ENCODE measurements at places on chromosomes 5 and 9. TPM values are rescaled to one million over a fixed set of nuclear protein-coding genes. Genes with fewer than 3 reads are reported as not detected.

DNA sequence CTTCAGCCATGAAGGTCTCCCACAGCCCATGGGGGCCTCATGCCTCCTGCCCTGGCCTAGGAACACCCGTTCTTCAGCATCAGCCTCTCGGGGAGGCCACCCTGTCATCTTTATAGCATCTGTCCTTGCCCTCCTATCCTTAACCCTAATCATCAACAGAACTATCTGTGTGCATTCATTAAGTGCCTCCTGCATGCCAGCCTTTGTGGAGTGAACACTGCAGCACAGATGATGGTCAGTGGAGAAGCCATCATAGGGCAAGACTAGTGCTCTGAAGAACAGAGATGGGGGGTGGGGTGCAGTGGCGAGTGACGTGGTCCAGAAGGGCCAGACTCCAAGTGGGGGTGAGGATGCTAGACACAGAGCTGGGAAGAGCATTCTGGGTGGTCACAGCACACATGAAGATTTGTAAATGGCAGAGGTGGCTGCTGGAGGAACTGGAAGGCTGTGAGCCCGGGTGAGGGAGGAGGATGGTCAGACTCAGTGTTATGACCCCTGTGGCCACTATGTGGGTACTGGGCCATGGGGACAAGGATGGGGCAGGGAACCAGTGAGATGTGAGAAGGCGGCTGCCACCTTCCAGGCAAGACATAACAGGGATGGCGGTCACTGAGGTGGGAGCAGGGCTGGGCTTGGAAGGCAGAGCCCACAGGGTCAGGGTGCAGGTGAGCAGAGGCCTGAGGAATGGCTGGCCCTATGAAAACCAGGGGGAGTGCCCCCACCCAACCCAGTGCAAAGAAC lies 3.6 kb upstream of the CARD19 start:
- DNase-seq = no peak

DNA sequence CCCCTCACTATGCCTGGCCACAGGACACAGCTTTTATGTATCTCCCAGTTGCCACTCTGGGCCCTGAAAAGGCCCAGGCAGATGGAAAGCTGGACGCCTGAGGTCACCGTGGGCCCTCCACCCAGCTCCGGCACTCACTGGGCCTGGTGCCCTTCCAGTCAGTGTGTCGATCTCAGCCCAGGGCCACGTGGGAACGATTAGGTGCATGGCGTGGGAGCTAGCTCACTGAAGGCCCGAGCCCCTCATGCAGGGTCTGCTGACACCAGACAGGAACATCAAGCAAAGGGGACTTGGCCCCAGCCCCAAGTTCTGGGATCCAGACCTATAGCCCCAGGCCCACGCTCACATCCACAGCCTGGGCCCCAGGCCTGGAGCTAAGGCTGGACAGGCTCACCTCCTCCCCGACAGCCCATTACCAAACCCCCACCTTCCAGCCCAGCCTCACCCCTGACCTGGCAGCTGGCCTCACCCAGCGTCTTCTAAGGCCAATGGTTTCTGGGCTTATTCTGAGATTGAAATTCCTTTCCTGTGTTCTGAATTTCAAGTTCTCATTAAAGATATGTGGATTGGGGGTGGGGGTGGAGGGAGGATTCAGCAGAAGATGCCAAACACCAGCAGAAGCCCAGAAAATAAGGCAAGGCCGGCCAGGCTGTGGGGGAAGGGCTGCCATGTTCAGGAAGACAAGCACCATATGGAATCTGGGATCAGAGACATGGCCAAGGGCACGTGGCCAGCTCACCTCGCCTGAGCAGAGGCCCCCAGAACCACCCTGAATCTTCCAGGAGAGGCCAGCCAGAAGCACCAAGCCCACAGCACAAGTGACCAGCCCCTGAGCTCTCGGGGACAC lies 74.5 kb downstream of the ADAMTS2 start:
- no peak for DNase-seq

DNA sequence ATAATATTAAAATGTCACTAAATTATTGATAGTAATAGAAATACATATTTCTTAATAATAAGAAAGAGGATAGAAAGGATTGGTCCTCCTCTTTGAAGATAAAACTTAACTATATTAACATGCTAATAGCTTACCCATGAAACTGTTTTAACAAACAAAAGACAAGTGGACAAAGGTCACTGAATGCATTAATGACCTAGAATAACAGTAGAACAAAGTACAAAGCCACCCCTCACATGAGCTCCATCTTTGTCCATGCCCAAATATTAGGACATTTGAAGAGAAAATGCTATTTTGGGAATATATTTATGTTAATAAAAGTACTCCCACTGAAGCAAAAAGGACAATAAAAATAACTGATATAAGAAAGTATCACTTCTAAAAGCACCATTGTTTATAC lies 34.1 kb upstream of the SLC22A5 start:
- no peak for DNase-seq

DNA sequence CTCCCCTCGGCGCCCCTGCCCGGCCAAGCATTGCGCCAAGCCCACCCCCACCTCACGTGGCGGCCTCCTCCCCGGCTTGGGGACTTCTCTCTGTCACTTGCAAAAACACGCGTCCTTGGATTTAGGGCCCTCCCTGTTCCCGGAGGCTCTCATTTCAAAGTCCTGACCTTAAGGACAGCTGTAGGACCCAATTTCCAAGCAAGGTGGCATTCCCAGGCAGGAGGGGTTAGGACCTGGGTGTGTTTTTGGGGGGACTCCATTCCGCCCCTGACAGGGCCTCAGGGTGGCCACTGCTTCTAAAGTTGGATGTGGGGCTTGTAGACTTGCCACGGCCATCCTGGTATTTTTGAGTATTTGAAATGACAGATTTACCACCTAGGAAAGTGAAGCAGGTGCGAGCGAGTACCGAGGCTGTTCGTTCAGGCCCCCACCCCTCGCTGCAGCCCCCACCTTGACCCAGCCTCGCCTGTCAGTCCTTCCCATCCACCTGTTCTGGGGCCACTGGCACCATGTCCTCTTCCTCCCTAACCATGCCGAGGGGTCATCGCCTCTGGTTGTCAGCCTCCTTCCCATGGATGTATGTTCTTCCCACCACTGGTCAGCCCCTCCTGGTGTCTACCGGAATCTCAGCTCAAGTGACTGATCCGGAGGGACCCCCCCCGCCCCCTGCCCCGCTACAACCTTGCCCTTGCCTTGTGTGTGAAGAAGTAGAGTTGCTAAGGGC lies 52.4 kb downstream of the MRPL36 start:
- no peak for DNase-seq

GRCh38 chr5:142845402-142845921 lies 75.3 kb downstream of the ARHGAP26 start:
- DNase-seq = peak; percentile 42

GRCh38 chr9:122337556-122337929 lies 33.3 kb upstream of the PTGS1 start:
- DNase-seq = no peak

DNA sequence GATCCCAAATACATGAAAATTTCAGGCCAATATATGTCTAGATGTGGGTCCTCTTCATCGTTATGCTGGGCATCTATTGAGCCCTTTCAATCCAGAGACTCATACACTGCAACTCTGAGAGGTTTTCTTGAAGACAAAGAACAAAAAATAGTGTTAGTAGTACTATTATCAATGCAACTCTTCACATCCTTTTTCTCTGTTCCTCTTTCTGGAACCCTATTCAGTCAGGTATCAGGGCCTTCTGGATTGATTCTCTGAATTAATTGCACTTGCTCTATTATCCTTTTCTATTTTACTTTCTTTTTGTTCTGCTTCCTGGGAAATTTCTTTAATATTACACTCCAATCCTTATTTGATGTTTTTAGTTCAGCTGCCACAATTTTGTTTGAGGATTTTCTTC lies 18.5 kb upstream of the FAM120A start:
- no peak for DNase-seq

DNA sequence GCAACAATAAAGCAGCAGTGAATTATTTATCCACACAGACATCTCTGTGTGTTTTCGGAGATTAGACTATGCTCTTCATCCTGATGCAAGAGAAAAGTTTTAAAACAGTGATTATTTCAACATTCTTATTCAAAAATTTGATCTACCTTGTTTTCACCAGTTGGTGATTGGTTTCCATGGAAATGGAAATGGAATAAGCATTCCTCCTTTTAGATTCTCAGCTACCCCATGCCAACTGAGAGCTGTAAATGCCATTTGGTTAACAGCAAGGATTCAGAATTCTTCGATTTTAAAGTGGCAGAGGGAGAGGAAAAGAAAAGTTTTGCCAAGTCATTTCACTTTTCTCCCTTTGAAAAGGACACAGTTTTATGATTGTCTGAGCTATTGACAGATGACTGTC lies 154.7 kb downstream of the PCSK5 start:
- no peak for DNase-seq

DNA sequence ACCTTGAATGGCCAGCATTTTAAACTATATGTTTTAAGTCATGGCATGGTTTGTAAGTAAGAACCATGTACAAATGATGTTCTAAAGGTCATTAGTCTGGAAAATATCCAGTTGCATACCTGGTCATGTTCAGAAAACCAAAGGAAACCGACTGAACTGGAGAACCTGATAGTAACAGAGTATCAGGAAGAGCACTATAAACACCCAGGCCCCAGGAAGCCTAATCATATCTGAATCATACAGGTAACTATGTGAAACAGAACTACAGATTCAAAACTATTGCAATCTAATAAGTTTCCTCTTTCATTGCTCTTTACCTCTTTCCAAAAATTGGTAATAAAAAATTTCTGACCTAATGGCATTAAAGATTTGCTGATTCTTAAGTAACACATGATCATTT lies 500.3 kb downstream of the ARHGEF28 start:
- DNase-seq = no peak

DNA sequence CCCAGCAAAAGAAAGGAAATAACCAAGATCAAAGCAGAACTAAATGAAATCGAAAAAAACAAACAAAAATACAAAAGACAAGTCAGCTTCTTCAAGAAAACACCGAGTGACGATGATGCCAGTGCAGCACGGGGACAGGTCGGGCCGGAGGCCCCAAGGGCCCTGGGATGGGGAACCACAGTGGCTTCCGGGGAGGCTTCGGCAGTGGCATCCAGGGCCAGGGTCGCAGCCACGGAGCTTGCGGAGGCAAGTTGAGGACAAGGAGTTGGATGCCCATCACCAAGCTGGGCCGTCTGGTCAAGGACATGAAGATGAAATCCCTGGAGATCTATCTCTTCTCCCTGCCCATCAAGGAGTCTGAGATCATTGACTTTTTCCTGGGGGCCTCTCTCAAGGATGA lies 53.2 kb upstream of the WDR41 start:
- DNase-seq = no peak

DNA sequence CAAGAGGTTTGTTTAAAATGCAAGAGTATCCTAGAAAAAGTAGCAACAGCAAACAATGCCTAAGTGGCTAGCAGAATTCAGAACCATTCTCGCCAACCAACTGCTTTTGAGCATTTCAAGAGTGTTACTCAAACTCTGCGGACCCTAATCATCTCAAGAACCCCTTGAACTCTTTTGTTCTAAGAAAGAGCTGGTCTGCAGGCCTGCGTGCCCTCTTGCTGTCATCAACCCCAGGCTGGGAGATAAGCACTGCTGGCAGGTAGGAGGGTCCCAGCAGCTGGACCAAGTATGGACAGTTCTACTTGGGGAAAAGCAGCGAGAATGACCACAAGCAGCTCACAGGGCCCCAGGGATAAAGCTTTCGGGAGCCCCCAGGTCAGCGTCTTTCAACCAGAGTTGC lies 38.3 kb downstream of the MYO10 start:
- no peak for DNase-seq

GRCh38 chr5:33482335-33482734 lies 41.6 kb downstream of the TARS1 start:
- no peak for DNase-seq

- DNase-seq = no peak
These were observed 74.8 kb upstream of the TGFBR1 start for GRCh38 chr9:99030092-99030511.

DNA sequence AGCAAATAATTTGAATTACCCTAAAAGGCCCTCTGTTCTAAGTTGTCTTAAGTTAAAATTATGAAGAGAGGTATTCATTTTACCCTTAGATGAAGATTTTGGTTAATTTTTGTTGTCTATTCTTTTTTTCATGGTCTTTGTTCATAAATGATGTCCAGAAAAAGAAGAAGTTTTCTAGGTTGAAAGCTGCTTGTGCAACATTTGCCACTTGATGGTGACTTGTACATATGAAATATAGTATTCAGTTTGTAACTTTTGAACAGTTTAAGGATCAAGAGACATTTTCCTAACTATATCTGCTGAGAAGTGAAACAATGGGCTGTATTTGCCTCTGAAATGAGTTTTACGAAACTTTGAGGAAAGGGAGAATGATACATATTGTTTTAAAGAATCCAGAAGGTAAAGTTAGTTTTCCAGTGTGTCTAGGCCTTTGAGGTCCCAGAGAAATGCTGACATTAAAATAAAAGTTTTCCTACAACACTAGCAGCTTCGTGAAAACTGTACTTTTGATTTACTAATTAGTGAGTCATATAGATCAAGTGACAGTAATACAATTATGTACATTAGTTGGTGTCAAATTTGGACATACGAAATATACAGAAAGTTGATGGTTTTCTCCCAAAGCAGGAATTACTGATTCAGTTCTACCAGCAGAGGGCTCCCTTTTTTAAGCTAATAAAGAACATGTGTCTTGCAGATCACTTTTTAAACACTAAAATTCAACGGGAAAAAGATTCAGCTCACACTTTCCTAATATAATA lies 70.5 kb downstream of the PIK3R1 start:
- DNase-seq = peak; percentile 69

GRCh38 chr5:102278231-102278630 lies 17.9 kb downstream of the SLCO4C1 start:
- no peak for DNase-seq

- DNase-seq = no peak
These were observed 1110.6 kb downstream of the DTWD2 start for GRCh38 chr5:117877731-117878130.

DNA sequence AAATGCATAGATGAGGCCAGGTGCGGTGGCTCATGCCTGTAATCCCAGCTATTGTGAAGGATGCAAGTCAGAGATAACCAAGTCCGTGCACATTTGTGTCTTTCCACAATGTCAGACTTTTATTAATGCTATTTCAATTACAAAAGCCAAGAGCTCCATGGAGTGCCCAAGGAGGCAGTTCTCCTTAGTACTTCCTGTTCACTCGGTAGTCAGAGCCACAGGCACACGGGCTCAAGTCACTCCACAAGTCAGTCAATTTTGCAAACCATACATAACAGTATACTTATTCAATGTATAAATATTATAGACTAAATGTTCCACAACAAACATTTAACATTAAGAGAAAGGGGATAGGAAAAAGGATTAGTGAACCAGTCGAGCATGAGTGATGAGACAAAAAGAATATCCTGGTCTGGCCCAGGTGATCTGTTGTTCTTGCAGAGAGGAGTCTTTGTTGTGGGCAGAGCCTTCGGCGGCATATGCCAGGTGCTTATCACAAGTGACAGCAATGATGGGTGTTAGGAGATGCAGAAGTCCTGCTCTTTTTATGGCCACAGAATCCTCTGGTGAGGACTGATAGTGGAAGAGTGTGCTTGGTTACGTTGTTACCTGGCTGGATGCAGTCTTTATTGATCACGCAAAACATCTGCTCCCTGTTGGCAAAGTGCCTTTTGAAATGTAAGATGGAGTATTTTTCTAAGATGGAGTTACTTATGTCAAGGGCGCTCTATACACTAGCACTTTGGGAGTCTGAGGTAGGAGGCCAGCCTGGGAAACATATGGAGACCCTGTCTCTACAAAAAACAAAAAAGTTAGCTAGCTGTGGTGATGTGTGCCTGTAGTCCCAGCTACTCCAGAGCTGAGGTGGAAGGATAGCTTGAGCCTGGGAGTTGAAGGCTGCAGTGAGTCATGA lies 167.0 kb upstream of the FBXL17 start:
- no peak for DNase-seq

- no peak for DNase-seq
These were observed 116.1 kb upstream of the TNC start for GRCh38 chr9:115234094-115234493.

The ADRB2 gene
- total RNA-seq = 0.86 TPM

The C8G gene
- 1.4 TPM for total RNA-seq

The C6 gene
- not detected for total RNA-seq

Measured in endothelial cell of umbilical vein (primary cell).